ENCODE measurements at places on chromosomes 1 and 21. TPM values are rescaled to one million over a fixed set of nuclear protein-coding genes. Genes with fewer than 3 reads are reported as not detected.

The CTNNBIP1 gene
- total RNA-seq = 27.4 TPM

The DFFB gene
- 6.0 TPM for total RNA-seq

The ESPN gene
- 2.7 TPM for total RNA-seq

The KRTAP21-2 gene
- not detected for total RNA-seq

The FCRL4 gene
- total RNA-seq = not detected

DNA sequence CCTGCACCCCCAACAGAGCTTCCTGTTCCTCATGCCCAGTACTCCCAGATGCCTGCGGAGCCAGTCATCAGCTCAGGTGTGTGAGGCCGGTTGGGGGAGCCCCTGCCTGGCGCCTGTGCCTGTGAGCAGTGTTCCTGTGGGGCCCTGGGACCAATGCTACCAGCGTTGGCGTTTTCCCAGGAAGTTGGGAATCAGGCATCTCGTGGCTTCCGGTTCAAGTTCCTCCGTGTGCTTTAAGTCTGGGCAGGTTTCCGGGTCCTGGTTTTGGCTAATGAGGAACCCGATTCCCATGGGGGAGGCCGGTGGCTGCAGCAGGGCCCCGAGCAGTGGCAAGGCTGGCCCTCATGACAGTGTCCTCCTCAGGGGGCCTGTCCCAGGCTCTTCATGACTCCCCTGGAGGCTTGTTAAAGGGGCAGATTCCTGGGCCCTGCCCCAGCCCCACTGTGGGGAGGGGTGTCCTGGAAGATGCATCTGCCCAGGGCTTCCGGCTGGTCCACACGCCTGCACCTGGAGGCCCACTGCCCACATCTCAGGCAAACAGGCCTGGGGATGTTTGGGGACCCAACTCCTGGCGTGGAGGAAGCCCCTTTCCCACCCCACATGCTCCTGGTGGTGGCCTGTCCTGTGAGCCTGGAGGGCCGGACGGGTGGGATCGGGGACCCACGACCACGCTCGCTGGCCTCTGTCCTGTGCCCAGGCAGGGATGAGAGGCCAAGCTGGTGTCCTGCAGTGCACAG, 26.2 kb downstream of the TP73 start:
- DNase-seq = no peak

DNA sequence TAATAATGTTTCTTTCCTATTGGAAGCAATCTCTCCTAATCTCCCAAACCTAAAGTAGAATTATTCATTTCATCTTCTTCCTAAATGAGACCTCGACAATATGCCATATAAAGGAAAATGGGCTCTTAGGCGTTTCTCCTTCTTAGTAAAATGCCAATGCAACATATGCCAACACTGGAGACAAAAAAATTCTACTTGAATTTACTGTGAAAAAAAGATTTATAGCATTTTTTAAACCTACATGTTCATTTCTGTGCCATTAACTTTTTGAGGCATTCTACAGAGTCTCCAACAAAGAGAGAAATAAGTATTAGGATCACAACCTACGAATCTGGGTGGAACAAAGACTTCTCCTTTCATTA, 1.3 kb downstream of the WDR47 start:
- no peak for DNase-seq

DNA sequence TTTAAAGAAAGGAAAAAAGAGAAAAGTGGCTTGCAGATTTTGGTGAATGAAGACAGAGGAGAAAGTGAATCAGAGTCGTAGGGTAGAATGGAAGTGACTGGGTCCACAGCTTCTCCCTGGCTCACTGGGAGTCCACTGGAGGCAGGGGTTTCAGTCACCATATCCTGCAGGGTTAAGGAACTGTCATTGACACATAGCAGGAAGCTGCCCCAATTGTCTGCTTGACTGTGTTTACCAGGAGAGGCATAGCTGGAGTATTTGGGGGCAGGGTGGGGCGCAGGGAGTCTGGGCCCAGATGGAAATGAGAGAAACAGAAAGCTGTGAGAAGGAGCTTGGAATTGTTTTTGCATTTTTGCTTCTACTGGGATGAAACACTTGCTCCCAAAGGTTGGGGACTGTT, 228.8 kb upstream of the CSF3R start:
- DNase-seq = no peak

DNA sequence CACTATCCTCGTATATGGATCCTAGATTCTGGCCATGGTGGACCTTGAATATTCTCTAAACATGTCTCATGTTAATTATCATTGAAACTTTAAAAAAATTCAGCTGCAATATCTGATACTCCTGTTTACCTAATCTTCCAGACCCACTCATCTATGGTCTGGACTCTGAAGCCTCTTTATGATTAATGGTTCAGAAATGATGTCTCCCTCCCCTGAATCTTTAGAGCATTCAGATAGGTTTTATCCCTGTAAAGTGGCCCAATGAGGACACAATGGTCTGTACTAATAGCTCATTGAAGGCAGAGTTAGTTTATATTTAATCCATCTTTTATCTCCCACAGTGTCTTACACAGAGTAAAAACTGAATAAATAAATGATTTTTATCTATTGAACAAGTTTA, 53.0 kb upstream of the DUSP10 start:
- DNase-seq = no peak

DNA sequence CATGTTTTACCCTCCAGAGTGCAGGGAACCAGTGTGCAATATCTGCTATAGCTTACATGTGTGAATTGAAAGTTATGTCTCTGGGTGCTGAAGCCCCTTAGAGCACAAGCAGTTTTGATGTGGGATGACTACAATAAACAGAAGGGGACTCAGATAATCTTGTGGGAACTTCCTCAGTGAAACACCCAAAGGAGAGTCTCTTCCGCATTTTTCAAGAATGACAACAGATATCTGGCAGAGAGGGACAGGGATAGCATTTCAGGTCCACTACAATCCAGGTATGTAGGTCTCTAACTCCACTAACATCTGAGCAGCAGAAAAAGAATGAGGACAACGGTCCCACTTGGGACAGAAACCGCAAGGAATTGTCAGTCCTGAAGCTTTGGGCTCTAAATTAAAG, 67.6 kb upstream of the PDE4B start:
- DNase-seq = no peak

DNA sequence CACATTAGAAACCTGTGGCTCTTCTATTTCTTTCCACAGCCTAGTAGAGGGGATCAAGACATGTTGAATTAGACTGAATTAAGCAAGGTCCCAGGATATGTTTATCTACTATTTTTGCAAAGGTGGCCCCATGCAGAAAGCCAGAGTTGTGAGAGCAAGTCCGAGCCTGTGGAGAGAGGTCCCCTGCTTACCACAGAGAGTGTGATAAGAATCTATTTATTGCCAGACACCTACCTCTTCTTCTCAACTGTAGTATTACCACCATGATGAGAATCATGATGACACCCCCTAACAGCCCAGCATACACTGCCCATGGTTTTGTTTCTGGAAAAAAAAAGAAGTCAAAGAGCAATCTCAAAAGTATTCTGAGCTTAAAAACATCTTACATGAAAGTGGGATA, 23.0 kb downstream of the SLAMF1 start:
- no peak for DNase-seq

DNA sequence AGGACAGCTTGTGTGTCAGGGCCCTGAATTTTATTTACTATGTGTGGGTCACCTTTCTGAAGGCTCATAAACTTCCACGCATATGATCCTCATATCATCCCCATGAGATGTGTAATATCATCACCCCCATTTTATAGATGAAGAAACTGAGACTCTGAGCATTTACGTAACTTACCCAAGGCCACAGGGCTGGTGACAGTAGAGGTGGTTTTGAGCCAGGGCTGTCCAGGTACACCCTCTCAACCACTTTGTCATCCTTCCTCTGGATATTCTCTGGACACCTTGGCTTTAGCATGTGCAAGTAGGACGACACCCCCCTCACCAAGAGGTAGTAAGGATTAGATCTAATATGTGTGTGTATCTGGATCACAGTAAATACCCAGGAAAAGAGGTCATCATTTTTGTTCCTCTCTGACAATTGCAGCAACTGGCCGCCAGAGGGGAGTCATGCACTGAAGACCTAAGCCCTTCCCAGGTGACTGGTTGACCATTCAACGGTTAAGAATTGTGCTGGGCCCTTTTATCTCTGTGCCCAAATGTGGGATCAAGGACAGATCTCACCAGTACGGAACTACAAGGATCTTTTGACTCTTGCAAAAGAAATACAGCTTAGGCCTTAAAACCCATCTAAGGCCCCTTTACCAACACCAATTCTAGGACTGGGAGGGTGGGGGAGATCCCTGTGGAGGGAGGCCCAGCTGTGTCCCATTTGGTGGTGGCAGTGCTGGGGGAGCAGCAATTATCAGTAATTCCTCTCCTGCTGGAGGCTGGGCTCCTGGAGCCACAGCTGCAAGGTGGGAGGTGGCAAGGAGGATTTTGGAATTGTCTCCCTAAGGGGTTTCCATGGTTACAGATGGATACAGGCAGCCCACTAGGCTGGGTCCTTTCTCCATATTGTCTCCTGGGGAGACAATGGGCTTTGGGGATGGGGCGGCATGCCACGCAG, 13.7 kb upstream of the E2F2 start:
- no peak for DNase-seq

DNA sequence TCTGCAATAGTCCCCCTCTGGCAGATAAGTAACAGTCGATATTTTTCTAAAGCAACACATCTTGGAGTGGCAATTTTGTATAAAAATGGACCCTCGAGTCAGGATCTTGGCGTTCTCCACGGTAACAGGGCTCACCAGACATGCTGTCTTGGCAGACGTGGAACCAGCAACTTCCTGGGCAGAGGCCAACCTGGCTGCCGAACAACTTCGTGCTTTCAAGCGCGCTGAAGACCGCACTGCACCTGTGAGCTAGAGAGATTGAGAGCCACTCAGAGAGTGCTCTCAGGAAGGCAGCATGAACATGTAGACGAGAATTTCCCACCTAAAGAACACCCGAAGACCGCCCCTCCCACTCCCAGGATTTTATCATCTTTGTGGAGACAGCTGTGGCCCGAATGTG, 7.3 kb downstream of the C1orf174 start:
- no peak for DNase-seq
